Brain pericyte (primary cell): ENCODE measurements at places on chromosomes 16 and 17.

- no peak for DNase-seq
Observed at GRCh38 chr16:84239909-84240308, at the start of gene KCNG4. KCNG4 (minus strand) TSS chr16:84240012; CDS start chr16:84237485, 2,527 bp downstream.

- no peak for DNase-seq
Observed at GRCh38 chr17:17419631-17420030, 57.2 kb upstream of the MED9 start.

DNA sequence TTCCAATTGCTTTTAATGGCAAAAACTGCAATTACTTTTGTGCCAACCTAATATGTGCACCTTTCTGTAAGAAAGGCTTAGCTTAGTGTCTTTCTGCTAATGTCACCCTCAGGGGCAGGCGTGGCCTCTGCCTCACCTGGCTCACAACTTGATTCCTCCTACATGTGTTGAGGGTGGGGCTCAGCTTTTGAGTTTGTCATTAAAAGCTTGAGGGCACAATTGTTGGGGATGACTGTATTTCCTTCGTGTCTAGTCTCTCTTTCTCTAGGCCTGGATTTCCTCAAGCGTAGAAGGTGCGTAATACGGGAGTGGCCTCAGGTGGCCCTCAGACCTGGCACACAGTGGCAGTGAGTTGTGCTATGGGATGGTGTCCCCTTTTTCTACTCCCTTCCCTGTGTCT lies 94.4 kb downstream of the CLEC16A start:
- no peak for DNase-seq

GRCh38 chr16:30437511-30438046 lies 7.7 kb upstream of the DCTPP1 start:
- DNase-seq = no peak
